ENCODE measurements at places on chromosomes 16 and 17. TPM values are rescaled to one million over a fixed set of nuclear protein-coding genes. Genes with fewer than 3 reads are reported as not detected.

DNA sequence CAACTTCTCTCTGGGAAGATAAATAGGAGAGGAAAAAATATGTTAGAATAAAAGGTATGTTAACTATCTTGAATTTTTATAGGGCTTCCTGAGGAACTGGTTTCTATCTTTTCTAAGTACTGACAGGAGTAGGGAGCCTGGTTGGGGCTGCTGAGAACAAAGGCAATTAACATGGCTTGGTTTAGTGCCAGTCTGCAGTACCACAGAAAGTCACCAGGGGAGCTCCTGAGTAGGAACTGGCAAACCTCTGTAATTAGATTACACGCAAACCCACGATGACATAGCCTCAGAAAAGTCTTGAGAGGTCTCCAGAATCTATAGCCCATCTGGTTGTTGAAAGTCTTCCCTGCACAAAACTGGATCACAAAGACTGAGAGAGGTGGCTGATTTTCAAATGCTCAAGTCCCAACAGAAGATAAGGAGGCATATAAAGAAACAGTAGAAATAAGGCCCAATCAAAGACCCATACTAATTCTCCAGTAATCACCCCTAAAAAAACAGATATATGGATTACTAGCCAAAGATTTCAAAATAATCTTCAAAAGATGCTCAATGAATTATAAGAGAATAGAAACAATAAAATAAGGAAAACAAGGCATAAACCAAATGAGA, 11.7 kb upstream of the CNTNAP4 start:
- no peak for ATAC-seq

- no peak for ATAC-seq
Observed at GRCh38 chr16:65070831-65071432, 50.9 kb downstream of the CDH11 start.

DNA sequence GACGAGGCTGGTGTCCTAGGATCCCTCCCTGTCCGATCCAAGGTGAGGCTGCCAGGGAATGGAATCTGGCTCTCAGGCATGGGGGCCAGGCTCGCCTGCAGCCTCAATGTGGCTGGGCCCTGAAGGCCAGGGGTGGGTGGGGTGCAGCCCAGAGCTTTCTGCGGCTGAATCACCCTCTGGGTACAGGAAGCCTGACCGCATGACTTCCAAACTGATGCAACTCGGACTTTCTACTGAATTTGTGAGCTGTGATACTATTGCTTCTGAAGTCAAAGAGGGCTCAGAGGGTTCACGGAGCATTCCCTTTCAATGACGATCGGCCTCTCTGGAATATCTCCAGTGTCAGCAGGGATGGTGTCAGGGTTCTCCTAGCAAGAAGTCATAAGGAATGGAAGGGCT, 123.7 kb downstream of the METRNL start:
- no peak for ATAC-seq

GRCh38 chr16:66335704-66336329, 30.7 kb upstream of the CDH5 start:
- no peak for ATAC-seq

GRCh38 chr17:27236717-27237315, 57.1 kb upstream of the WSB1 start:
- ATAC-seq = peak; percentile 26

GRCh38 chr16:50902457-50902856, 160.6 kb downstream of the CYLD start:
- no peak for ATAC-seq

Gene TERB1
- 0.13 TPM for total RNA-seq
